ENCODE measurements at places on chromosomes 1 and 21. TPM values are rescaled to one million over a fixed set of nuclear protein-coding genes. Genes with fewer than 3 reads are reported as not detected.
A peak's percentile ranks its signal among the peaks of the same experiment; 100 is the strongest.

The NR0B2 gene
- total RNA-seq = not detected

The VSIG8 gene
- total RNA-seq = not detected

The ZNF593OS gene
- not detected for total RNA-seq

The CELA2B gene
- total RNA-seq = not detected

The SPRR1A gene
- not detected for total RNA-seq

The BACE2 gene
- 1.5 TPM for total RNA-seq

The DNM3 gene
- 2.2 TPM for total RNA-seq

The CD48 gene
- total RNA-seq = 438 TPM

The CFAP298 gene
- total RNA-seq = 40.3 TPM

DNA sequence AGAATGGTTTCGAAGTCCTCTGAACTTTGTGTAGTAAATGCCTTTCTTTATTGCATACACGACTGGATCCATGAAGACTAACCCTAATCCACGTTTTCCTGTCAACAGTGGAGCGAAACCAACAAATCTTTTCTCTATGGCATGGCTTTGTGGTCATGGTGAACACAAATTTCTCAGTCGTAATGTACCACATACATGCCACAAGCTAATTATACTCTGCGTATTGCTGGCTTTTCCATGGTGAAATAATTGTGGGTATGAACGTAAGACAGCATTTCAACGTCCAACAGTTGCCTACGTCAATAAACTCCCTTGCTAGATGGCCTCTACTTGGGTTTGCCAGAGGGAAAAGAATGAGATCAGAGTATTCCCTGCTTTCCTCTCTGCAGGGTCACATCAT is 27.5 kb downstream of the INTS7 start:
- no peak for DNase-seq

GRCh38 chr1:65568285-65568684 is 147.8 kb downstream of the LEPR start:
- no peak for DNase-seq

GRCh38 chr1:48223366-48224240 is 1.1 kb downstream of the SLC5A9 start:
- DNase-seq = no peak

DNA sequence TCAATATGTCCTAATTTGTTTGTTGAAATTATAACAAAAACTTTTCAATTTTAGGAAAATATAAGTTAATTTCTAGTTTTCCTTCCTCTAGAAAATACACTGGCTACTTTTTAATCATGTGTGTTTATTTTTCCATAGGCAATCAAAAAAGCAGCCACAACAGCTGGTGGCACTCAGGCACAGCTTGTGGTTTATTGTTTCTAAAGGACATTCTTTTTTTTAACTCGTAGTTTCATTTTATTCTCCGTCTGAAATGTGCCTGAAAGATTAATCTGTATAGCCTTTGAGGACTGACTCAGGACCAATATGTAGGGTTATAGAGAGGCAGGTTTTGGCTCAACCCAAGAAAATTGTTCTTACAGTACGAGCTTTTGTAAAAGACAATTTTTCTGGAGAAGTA is 20.7 kb upstream of the STX12 start:
- no peak for DNase-seq

DNA sequence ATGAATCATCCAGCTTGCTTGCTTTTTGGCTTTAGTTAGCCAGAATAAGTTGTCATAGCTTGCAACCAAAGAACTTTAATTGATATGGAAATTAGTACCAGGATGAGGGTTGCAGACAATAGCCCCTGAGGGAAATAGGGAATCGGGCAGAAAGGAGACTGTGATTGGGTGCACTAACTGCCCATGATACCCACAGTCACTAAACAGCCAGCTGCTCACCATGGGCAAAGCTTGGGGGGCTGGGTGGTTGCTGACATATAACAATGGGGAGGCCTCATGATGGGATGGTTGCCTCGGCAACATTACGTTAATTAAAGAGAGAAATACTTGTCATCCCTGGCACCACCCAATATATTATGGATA is 17.8 kb upstream of the PLA2G2E start:
- DNase-seq = no peak

- DNase-seq = peak; percentile 68
Measured at GRCh38 chr1:223845037-223845809, 524 bp downstream of the TP53BP2 start.

DNA sequence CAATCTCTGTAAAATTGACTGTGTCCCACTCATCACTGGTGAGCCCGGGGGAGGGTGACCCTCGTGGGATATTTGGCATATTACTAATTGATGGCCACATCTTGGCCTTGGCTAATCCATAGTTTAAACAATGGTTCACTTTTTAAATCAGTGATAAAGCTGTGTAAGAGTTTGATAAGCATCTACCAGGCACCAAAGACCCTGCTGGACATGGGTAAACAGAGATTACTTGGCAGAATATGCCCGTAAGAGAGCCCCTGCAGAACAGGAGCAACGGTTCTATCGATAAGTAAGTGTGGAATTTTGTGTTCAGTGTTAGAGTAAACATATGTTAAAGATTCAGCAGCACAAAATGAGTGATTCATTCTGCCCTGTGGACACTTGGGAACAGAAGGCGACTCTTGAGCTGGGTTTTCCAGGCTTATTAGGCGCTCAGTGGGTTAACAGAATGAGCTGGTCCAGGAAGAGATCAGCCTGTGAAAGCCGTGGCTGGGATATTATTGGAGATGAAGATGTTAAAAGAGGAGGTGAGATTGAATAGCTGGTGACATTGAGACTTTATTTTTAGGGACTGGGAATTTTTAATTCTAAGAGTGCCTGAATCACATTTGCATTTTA is 55.9 kb downstream of the CNST start:
- no peak for DNase-seq

DNA sequence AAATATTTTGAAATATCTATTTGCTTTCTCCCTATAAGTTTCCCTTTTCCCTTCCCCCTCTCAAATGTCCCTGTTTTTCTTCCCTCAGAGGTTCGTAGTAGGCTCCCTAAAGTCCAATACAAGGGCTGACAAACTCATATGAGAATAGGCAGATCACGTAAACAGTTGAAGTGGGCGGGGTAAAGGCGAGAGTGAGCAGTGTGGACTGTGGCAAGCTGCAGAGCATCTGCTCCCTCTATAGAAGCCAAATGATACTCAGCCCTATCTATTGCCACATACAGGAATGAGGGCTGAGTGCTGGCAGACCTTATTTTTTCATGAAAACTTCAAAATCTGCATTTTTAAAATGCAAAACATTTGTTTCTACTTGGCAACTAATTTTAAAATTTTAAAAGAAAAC is 26.3 kb downstream of the PRDX6 start:
- no peak for DNase-seq

GRCh38 chr1:31413405-31414001 is 490 bp downstream of the SERINC2 start:
- no peak for DNase-seq

GRCh38 chr1:156765666-156766065 is 1.7 kb upstream of the PRCC start:
- no peak for DNase-seq

DNA sequence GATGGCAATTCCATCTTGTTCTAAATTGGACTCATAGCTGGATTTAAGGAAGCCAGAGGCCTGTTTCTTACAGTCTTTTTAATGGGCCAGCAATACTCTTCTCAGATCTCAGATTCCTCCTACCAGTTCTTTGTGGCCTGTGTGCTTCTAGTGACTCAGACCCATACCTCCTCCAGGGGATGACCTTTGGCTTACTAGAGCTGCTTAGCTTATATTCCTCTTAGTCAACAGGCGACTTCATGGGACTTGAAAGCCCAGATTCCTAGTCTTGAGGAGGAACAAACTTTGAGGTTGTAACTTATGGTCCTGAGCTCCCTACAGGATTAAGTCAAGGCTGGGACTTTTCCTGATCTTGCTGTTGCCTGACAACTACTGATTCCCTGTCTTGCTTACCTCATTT is 12.4 kb upstream of the PAPPA2 start:
- no peak for DNase-seq

DNA sequence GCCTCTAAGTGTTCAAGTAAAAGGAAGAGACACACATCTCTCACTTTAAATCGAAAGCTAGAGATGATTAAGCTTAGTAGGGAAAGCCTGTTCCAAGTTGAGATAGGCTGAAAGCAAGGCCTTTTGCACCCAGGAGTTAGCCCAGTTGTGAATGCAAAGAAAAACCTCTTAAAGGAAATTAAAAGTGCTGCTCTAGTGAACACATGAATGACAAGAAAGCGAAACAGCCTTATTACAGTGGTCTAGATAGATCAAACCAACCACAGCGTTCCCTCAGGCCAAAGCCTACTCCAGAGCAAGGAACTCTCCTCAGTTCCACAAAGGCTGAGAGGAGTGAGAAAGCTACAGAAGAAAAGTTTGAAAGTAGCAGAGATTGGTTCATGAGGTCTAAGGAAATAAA is 14.9 kb downstream of the TCP10L start:
- no peak for DNase-seq

DNA sequence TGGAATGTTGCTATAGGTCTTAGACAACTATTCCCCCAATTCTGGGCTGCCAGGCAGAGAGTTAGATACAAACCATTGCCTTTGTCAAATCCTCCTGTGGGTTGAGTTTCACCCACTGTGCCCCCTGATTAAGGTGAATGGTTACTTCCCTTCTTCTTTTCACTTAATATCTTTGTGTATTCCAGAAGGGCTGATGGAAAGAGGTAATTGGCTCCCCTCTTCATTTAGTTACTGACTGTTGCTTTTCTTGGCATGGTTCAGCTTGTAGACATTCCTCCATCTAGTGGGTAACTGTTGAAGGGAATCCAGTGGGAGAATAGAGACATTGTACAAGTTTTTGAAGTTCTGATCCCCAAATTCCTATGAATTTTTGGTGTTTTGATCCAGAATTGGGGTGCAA is 43.8 kb upstream of the MACF1 start:
- DNase-seq = no peak

DNA sequence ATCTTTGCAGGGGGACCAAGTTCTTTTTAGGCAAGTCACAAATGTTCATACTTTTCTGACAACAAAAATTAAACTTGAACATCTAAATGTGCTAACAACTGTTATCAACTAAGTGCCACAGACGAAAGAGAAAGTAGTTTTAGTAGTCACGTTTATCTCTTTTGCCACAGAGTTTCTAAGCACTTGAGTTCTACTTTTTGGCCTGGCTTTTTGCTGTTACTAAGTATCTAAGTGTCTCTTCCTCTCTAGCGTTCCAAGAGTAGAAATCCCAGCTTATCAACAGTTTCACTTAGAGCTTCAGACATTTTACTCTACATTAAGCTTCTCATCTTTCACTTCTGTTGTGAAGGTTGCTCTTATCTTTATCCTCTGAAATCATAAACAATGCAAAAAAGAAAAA is 34.2 kb downstream of the GATAD2B start:
- no peak for DNase-seq

DNA sequence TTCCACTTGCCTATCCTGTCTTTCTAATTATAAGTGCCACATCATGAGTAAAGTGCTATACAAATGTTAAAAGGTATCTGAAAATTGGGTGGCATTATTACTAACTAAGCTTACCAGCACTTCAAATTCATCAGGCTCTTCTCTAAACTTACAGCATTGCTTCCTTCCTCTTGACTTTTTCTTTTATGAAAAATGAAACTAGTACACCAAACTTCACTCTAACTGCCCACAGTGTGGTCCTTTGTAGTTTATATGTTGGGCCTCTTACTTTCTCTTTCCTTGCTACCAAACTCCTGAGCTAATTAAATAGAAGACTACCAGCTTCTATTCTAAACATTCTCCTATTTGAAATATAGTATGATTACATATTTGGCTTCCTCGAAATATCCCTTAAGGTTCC is 81.8 kb downstream of the NOTCH2 start:
- no peak for DNase-seq

DNA sequence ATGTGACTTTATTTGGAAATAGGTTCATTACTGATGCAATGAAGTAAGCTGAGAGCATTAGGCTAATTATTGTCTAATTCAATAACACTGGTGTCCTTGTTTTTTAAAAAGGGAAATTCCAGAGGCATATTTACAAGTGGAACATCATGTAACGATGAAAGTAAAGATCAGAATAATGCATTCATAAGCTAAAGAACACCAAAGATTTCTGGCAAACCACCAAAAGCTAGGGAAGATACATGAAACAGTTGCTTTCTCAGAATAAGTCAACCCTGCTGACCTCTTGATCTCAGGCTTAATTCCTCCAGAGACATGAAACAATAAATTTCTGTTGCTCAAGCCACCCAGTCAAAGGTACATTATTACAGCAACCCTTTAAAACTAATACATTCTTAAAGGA is 20.3 kb upstream of the IFI16 start:
- DNase-seq = no peak

DNA sequence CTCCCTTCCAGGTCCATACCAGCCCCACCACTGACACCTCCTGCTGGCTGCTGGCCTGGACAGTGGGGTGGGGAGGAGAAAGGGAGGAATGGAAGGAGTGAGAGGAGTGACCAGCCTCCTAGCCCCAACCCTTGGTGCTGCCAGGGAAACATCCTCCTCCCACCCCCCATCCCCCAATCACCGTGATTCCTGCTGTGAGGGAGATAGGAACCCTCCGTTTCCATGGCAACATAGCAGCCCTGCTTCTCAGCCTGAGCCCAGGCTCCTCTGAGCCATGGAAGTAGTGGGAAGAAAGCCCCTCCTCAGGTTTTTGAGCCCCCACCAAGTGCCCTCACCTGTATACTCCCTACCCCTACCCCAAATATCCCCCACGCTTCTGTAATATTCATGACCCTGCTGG is 44.4 kb upstream of the SCMH1 start:
- no peak for DNase-seq

DNA sequence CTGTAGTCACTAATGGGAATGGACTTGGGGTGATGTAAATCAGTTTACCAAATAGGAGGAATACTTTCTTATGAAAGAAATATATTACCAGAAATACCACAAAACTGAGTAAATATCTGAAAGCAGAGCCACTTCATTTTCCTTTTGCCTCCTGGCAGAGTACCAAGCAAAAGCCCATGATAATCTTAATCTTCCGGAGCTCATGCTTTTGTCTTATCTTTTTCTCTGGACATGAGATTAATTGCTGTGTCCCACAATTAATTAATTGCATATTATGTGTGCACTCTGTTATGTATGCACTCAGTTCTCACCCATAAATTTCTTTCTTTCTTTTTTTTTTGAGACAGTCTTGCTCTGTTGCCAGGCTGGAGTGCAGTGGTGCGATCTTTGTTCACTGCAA is 94.1 kb upstream of the PDE4B start:
- no peak for DNase-seq

DNA sequence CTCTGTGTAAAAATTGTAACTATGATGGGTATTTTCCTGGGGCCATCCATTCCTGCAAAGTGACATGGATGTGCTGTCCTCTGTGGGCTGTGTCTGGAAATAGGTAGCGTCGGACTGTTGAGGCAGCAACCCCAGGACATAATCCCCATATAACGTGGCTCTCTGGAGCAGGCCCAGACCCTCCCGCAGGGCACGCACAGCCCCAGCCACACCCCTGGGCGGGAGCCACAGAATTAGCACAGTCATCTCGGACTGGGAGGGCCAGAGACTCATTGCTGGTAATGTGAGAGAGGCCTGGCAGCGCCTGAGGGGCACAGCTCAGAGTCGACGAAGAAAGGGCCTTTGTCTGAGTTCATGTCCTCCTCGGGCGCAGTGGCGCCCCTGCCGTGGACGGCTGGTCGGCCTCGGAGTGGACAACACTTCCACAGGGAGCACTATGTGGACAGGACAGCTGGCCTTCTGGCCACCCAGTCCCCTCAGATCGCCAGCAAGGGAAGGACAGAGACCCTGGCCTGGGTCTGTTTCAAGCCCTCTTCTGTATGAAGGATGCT is 20.1 kb downstream of the SIM2 start:
- DNase-seq = no peak
